ENCODE measurements at places on chromosomes 1 and 21.

- DNase-seq: no peak
These were observed 268.9 kb downstream of the TGFB2 start for GRCh38 chr1:218614031-218614430.

DNA sequence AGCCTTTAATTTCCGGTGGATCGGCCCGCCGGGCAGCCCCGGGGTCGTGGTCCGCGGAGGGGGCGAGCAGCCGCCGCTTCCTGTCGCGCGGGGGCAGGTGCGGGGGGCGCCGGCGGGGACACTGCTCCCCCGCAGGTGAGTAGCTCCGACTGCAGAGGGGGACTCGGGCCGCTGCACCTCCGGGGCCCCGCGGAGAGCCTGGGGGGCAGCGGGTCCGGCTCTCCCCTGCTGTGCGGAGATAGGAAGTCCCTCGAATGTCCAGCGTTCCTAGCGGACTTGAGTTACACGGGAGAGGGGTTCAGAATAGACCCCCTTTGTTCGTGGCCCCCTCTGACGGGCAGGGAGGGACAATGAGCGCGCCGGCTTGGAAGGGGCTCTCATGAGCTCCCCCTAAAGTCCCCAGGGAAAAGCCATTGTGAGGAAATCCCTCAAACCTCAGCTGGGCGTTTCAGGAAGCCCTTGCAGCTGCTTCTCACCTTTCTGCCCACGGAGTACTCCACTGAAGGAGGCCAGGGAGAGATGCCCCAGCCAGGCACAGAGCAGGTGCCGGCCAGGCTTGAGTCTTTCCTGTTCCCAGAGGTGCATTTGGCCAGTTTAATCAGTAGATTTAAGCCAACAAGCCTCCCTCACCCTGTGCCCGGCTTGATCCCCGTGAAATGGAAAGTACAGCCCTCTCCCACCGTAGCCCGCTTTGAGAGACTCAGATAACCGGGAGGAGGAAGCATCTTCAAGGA lies 925 bp downstream of the PDE9A start:
- peak; percentile 76 for DNase-seq

- no peak for DNase-seq
These were observed 53.7 kb downstream of the HSF2BP start for GRCh38 chr21:43605320-43606215.

DNA sequence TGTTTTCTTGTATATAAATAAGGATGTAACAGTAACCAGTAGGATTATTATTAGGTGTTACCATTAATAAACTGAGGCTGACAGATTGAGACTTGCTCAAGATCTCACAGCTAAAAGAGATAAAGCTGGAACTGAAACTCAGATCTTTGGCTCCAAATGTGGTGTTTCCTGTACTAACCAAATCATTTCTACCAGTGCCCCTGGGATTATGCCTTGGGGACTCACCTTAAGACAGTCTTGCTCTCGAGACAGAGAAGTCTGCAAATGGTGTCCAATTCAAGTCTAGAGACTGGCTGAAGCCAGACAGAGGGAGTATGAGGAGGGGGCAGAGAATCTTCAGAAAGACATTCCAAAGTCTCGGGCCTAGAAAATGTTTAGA lies 593 bp upstream of the CD53 start:
- no peak for DNase-seq

DNA sequence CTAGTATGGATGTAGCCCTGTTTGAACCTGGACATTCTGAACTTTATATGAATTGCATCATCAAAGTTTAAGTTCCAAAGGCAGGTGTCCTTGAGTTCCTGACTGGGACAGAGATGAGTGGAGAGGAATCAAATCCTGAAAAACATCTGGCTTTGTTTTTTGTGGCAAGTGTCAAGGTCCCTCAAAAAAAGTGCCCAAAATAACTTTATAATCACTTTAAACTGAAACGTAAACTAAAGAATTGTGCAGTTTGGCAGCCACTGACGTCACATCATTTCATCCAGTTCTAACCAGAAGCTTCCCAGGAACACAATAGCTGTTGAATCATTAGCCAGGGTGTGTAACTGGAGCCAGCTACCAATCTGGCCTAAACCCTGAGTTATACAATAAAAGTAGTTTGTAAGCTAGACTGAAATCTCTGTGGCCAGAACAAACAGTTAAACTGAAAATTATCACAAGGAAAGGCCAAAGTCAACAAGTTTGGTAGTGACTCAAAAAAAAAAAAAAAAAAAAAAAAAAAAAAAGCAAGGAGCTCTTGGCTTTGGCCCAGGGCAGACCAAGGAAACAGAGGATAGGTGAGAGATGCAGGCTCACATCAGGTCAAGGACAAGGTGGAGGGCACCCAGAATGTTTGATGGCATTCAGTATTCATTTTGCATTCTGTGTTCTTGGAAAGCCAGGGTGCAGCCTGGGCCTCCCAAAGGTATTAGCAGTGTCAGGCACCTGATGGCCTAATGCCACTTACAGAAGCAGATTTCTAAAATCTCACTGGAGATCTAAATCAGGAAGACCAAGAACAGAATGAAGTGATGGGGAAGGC lies 74.3 kb downstream of the TNFSF18 start:
- DNase-seq: no peak

DNA sequence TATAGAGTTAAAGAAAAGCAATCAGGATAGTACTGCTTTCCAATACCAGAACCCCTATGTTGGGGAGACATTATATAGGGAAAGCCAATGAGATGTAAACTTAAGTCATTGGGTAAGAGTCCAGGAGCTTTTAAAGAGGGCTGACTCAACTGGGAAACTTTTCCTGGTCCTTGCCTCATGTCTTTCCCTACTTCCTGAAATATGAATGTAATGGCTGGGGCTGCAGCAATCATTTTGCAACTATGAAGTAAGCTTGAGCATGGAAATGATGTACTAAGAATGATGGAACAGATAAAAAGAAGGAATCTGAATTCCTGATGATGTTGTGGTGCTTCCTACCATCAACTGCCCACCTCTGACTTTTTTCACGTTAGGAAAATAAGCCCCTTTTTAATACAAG lies 55.7 kb downstream of the WDR3 start:
- DNase-seq: no peak

- DNase-seq: no peak
These were observed 4.0 kb downstream of the EPS8L3 start for GRCh38 chr1:109759513-109760334.

- DNase-seq: no peak
These were observed 156.0 kb downstream of the TOMM20 start for GRCh38 chr1:234972411-234973191.

GRCh38 chr21:16073586-16073985 lies 343.8 kb downstream of the USP25 start:
- DNase-seq: no peak

GRCh38 chr1:212454741-212455140 lies 22.0 kb downstream of the NENF start:
- no peak for DNase-seq

DNA sequence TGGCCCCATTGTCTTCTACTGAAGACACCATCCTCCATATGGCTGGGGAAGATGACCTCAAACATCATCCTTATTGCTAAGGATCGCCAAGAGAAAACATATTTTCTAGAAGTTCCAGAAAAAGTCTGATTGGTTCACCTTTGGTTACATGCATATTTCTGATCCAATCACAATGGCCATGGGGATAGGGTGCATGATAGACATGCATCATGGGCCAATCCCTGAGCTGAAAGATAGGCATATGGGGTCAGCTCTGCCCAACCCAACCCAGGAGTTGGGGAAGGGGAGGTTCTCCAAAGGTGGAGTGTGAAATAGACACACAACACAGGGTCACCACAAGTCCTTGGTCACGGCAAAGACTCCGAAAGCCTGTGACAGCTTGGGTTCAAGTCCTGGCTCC lies 276.3 kb upstream of the TMEM51 start:
- DNase-seq: no peak

DNA sequence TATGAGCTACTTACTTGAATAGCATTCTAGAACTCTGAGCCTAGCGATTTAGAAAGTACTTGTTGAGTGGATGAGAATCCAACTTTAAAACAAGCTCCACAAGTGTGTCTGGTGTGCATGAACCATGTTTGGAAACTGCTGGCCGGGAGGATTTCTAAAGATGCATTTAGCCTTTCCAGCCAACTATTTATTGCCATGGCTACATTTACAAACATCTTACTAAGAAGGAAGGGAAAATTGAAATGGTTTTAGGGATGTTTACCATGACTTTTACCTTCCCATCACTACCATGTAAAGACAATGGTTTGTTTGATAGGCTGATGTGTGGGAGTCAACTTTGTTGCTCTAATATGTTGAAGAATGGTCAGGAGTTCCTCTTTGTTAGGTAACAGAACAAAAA lies 37.7 kb upstream of the ARHGAP29 start:
- no peak for DNase-seq

DNA sequence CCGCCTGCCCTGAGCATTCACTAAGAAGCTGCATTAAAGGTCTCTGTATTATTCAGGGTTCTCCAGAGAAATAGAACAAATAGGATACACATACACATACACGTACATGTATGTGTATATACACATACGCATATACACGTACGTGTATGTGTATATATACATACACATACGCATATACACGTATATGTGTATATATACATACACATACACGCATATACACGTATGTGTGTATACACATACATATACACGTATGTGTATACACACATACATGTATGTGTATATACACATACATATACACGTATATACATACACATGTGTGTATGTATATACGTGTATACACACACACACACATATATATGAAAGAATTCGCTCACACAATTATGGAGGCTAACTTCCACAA lies 108.9 kb upstream of the BARHL2 start:
- no peak for DNase-seq

GRCh38 chr1:3457910-3458883 lies 3.7 kb downstream of the ARHGEF16 start:
- no peak for DNase-seq

- DNase-seq: no peak
These were observed 10.6 kb downstream of the RNF187 start for GRCh38 chr1:228497817-228498216.

GRCh38 chr1:184387069-184387475 lies 243 bp downstream of the C1orf21 start:
- DNase-seq: no peak

- peak; percentile 75 for DNase-seq
These were observed 7.6 kb upstream of the CLCA2 start for GRCh38 chr1:86416343-86416742.

DNA sequence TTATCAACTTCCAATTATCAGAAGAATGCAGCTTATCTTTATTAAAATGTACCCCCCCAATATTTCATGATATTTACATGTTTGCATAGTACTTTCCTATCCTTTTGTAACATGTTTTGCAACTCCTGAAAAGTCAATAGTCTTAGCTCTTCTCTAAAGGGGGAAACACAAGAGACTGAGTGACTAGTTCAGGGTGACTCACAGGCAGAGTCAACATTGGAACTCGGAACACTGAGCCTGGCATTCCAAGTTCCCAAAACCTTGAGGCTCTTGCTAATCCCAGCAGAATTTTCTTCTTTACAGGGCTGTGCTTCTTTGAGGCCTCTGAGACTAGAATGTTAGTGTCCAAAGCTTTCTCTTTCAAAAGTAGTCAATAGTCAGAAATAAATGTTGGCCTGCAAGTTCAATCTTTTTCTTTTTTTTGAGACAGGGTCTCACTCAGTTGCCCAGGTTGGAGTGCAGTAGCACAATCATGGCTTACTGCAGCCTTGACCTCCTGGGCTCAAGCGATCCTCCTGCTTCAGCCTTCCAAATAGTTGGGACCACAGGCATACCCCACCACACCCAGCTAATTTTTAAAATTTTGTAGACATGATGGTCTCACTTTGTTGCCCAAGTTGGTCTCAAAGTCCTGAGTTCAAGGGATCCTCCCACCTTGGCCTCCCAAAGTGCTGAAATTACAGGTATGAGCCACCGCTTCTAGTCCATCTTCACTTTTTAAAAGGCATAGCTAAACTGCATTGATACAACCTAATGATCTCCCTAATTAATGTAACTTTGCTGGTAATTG lies 37.5 kb downstream of the ZNF281 start:
- no peak for DNase-seq

DNA sequence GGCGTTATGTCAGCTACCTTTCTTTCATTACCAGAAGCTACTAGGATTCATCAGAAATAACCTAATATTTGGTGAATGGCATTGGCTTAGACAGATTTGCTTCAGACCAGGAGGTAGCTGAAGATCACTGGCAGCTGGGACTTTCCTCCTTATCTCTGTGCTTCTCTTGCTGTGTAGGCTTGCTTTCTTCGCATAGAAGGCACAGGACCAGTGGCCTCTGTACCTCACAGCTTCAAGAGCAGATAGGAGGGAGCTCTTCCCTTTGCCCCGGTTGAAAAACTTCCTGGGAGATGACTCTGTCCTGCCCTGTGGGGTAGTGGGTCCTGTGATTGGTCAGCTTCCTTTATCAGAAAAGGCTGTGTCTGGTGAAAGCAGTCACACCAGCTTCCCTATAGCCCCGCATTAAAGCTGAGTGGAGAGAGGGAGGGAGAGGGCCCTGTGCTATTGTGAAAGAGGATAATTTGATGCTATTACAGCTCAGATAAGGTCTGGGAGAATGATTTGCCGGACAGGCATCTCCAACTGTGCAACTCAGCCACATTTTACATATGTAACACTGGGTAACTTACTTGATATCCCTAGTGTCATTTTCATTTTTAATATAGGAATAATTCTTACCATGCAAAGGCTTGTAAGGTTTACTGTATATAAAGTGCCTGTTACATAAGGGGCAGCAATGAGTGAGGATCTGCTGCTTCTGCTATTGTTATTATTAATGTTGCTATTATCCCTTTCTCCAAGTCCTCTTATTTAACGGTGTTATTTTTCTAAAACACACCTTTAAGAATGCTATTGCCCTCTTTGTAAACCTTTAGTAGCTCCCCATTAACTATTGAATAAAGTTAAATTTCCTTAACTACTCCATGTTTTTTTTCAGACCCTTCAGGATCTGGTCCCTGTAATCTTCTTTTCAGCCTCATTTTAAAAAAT lies 31.6 kb downstream of the OSBPL9 start:
- DNase-seq: no peak

GRCh38 chr1:167746013-167746672 lies 24.4 kb downstream of the MPZL1 start:
- no peak for DNase-seq

DNA sequence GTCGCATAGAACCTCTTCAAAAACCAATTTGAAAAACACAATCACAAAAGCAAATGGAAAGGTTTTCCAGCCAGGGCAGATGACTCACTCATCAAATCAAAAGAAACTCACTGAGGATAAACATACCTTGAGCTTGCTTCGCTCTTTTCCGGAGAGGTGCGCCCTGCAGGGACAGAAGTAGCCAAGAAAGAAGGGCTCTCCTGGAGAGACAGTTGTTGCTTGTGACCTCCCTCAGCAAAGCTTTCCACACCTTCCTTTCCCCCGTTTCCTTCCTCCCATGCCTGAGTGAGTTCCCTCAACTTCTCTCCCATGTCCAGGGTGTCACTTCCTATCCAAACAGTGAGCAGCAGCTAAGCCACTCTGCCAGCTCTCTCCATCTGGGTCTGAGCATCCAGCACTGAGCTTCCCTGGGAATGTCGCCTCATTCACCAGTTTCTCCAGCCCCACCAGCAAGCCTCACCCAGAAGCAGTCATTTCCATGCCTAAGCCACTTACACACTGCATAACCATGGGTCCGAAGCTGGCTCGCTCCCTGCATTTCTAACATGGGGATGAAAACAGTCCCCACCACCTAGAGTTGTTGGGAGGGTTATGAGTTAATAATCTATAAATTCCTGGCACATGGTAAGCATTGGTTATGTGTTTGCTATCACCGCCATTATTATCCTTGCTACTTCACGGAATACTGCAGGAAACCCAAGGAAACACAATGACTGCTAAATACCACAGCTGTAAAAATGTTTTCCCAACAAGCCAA lies 75.0 kb downstream of the PTPN14 start:
- DNase-seq: no peak
